H4 (cell line): ENCODE measurements at places on chromosomes 2 and 18. TPM values are rescaled to one million over a fixed set of nuclear protein-coding genes. Genes with fewer than 3 reads are reported as not detected.

The ASTL gene
- total RNA-seq = not detected in 2 replicates

- no peak for DNase-seq
Measured at GRCh38 chr18:10252952-10253705, 201.3 kb upstream of the APCDD1 start.

- DNase-seq = no peak
Measured at GRCh38 chr2:231752061-231752460, 29.0 kb downstream of the PDE6D start.

DNA sequence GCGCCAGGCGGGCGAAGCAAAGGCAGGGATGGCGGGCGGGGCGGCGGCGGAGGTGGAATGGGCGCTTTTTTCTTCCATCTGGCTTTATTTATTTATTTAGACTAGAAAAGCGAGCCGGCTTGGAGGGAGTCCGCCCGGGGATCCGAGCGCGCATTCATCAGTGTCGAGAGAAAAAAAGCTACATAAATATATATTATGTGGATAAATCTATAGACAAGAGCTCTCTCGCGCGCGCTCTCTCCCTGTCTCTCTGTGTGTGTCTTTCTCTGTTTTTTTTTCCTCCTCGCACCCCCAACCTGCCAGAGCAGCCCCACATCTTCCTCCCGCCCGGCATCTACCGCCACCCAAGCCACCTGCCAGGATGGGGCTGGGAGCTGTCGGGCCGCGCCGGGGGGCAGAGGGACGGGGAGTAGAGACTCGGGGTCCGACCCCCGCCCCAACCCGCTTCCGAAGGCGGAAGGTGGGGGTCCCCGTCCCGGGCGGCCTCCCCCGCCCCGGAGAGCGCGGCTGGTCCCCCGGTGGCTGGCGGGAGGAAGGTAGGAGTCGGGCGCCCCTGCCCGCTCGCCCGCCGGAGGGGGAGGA lies 972 bp upstream of the CELF4 start:
- DNase-seq = no peak

- no peak for DNase-seq
Measured at GRCh38 chr2:222610746-222611145, 45.1 kb downstream of the FARSB start.

The CCDC74A gene
- 25.7 and 30.0 TPM in 2 replicates for total RNA-seq

- DNase-seq = no peak
Measured at GRCh38 chr2:207926989-207927300, 98.4 kb downstream of the PLEKHM3 start.

DNA sequence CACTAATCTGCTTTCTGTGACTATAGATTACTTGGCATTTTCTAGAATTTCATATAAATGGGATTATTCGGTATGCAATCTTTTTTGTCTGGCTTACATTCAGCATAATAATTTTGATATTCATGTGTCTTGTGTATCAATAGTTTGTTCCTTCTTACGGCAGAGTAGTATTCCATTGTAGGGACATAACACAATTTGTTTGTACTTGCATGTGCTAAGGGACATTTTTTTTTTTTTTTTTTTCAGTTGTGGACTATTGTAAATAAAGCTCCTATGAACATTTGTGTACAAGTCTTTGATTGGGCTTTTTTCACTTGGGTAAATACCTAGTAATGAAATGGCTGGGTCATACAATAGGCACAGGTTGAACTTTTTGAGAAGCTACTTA lies 45.1 kb downstream of the ARL5A start:
- DNase-seq = no peak

GRCh38 chr2:241842620-241843211 lies 16.0 kb downstream of the PDCD1 start:
- DNase-seq = no peak

The TUBA4B gene
- not detected in 2 replicates for total RNA-seq

The KLHL30 gene
- total RNA-seq = not detected in 2 replicates

DNA sequence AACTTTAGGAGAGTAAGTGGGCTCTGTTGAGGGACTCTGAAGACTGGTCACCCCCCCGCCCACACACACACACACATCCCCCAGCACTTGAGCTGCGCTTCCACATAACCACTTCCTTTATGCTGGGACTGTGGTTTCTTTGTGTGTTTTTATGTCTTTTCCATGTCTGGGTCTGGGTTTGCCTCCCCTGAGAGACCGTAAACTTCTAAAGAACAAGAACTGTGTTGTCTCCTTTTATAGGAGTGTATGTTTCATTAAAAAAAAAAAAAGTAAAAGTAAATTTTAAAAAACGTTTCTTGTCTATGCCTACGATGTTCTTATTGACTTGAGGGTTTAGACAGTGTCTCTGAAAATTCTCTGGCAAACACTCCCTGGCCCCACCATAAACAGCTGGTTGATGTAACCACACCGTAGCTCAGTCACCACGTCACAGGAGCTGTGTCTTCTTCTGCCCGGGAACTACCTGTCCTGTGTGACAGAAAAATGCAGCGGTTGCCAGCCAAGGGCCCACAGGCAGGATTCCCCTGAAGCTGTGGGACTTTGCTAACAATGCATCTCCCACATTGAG lies 68.0 kb downstream of the KLHL29 start:
- peak; percentile 66 for DNase-seq

GRCh38 chr2:69159986-69160385 lies 147.0 kb downstream of the ANTXR1 start:
- no peak for DNase-seq

DNA sequence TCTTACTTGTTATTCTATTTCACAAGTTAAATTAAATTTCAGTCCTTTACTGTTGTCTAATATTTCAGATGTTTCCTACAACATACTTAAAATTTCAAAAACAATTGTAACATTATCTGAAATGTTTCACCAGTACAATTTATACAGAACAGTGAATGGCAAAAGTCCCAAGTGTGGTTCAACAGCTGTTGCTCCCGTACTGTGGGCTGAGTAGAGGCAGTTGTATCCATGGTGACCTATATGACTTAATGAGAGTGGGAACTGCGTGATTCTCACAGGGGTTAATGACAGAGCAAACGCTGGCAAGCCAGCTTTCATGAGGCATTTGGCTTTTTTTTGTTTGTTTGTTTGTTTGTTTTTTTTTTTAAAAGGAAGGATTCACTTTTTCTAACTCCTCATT lies 5.3 kb upstream of the PLCL1 start:
- no peak for DNase-seq
